ENCODE measurements at places on chromosomes 6 and 20. TPM values are rescaled to one million over a fixed set of nuclear protein-coding genes. Genes with fewer than 3 reads are reported as not detected.

GRCh38 chr6:45574885-45575284, 197.2 kb upstream of the SUPT3H start:
- DNase-seq: no peak

DNA sequence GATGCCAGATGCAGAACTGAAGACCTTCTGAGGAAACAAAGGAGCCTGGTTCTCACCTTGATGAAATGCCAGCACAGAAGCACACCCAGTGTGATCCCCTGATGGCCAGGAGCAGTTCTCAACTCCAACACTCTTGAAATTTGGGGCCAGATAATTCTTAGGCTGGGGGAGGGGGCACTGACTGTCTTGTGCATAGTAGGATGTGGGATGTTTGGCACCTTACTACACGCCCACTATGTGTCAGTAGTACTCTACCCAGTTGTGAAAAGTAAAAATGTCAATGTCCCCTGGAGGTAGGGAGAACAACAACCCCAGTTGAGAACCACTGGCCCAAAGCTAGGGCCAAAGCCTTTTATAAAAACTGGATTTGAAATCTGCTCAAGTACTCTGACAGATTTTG, 398.3 kb upstream of the ARID1B start:
- DNase-seq: no peak

GRCh38 chr6:84860920-84861319, 96.5 kb upstream of the TBX18 start:
- no peak for DNase-seq

- DNase-seq: no peak
Measured at GRCh38 chr6:87832025-87832825, 130.2 kb upstream of the AKIRIN2 start.

DNA sequence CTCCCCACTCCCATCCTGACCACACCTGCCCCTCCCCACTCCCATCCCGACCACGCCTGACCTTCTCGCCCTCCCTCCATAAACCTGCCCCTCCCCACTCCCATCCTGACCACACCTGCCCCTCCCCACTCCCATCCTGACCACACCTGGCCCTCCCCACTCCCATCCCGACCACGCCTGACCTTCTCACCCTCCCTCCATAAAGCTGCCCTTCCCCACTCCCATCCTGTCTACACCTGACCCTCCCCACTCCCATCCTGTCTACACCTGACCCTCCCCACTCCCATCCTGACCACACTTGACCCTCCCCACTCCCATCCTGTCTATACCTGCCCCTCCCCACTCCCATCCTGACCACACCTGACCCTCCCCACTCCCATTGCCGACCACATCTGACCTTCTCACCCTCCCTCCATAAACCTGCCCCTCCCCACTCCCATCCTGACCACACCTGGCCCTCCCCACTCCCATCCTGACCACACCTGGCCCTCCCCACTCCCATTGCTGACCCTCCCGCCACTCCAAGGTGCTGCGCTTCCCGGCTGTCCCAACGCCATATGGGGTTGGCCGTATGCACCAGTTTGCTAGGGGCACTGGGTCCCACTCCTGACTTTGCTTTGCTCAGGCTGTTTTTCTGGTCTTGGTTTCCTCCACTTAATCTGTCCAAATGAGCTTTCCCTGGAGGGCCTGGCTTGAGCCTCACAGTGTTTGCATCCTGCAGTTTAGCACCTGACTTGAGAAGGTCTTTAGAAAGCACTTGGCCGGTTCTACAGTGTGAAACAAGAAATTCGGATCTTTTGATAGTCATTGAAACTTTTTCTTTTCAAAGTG, 2.9 kb downstream of the KIF25 start:
- no peak for DNase-seq

GRCh38 chr20:22106308-22106938, 401.0 kb downstream of the PAX1 start:
- peak; percentile 43 for DNase-seq

GRCh38 chr20:53872081-53872541, 198.3 kb downstream of the BCAS1 start:
- no peak for DNase-seq

The TRIM31 gene
- polyA plus RNA-seq: not detected

The PET117 gene
- polyA plus RNA-seq: 17.6 TPM

The ZNF337 gene
- 23.0 TPM for polyA plus RNA-seq
